Bronchial epithelial cell (primary cell): ENCODE measurements at places on chromosomes 3 and 15. TPM values are rescaled to one million over a fixed set of nuclear protein-coding genes. Genes with fewer than 3 reads are reported as not detected.
A peak's percentile ranks its signal among the peaks of the same experiment; 100 is the strongest.

The ALDH1A3 gene
- total RNA-seq: 217 and 666 TPM in 2 replicates

The MAGEF1 gene
- 14.2 and 15.1 TPM in 2 replicates for total RNA-seq

The CAPN7 gene
- 34.2 and 35.8 TPM in 2 replicates for total RNA-seq

The NTRK3 gene
- not detected in 2 replicates for total RNA-seq

DNA sequence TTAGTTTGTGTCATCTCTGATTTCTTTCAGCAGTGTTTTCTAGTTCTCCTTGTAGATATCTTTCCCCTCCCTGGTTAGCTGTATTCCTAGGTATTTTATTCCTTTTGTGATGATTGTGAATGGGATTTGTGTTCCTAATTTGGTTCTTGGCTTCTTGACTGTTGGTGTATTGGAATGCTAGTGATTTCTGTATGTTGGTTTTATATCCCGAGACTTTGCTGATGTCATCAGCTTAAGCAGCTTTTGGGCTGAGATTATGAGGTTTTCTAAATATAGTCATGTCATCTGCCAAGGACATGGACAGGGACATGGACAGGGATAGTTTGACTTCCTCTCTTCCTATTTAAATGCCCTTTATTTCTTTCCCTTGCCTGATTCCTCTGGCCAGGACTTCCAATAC is 35.8 kb downstream of the MYO9A start:
- DNase-seq: no peak

DNA sequence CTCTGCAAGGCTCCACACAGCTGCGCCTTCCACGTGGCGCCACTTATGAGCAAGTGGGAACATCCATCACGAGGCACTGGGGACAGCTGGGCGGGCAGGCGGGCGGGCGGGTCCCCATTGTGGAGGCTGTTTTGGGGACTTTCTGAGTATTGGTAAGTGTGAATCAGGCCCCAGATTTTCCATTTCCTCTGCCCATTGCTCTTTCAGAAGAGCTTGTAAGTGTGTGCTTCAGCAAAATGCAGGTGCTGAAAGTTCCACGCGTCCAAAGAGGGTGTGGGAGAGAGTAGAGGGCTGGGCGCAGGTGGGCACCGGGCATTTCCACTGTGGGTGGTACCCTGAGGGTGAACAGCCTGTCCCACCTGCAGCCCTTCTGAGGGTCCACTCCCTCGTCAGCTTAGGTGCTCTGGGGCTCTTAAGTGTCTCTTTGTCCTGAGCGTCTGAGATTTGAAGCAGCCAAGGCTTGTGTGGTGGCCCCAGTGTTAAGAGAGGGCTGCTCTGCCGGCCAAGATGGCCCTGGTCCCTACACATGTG is 177.1 kb downstream of the RPLP1 start:
- no peak for DNase-seq

- DNase-seq: no peak
Observed at GRCh38 chr3:52245322-52246263, at the start of gene PPM1M. TSS of gene PPM1M (plus strand) at chr3:52245759. CDS start at chr3:52245825, 66 bp downstream.

GRCh38 chr3:23117856-23118255 is 85.3 kb upstream of the UBE2E2 start:
- DNase-seq: no peak

DNA sequence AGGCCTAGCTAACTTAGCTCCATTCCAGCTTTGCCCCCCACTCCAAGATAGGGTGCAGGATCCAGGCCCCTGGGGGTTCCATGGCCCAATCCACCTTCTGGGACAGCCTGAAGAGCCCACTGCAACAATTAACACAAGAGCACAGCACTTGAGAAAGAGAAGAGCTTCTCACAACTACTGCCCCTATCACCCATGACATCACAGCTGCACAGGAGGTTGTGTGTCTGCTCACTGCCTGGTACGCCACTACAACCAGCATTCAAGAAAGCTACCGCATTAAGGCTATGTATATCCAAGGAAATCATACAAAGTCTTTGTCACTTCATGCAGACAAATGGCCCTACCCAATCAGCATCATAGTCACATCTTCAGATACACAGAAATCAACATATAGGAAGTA is 62.0 kb downstream of the MYO5A start:
- DNase-seq: no peak

DNA sequence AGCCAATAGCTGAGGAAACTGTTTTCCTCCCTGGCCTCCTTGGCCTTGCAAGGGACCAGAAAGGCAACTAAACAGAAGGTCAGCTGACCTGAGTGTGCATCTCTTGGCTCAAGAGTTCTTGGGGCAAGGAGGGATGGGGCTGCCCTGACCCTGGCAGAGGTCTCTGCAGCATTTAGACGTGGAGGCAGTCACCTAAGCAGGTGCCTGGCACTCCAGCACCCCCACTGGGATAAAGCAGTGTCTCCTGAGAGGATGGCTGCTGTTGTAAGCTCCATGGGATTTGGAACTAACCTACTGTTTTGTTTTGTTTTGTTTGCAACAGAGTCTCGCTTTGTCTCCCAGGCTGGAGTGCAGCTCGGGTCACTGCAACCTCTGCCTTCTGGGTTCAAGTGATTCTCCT is 185.2 kb downstream of the TBC1D2B start:
- DNase-seq: no peak

DNA sequence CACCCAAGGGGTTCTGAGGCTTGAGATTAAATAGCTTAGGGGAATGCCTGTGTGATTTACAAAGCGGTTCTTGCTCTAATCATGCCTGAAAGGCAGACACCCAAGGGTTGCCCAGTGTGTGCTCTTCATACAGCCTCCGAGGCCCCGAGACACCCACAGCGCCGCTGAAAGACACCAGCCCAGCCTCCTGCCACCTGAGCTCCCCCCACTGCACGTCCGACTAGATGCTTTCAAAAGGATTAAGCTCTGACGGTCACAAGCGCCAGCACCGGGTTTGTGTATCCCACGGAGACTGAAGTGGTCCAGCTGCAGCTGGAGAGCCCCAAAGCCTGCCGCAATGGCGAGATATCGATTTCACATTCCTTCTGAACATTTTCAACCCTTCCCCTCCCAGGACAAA is 50.3 kb downstream of the SPATA12 start:
- no peak for DNase-seq

DNA sequence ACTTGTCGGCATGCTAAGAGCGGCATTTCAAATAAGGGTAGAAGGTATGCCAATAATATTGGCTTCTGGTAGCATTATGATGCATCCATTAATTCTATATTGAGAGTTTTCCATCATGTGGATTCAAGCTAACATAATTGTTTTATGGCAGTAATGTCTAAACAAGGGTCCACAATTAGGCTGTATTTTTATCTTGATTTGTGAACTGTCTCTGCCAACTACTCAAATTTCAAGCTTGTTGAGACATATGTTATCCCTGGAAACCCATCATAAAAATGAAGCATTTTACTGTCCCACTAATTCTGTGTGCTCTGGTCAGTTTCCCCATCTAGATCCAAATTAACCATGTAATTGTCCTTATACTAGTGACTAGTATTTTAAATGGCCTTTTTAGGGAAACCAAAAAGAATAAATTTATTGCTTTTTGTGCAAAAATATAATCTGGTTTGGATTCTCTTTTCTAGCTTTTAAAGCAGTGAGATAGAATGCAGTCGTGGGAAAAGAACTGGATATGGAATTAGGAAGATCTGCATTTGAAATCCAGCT is 1.2 kb upstream of the OSTN start:
- DNase-seq: no peak

DNA sequence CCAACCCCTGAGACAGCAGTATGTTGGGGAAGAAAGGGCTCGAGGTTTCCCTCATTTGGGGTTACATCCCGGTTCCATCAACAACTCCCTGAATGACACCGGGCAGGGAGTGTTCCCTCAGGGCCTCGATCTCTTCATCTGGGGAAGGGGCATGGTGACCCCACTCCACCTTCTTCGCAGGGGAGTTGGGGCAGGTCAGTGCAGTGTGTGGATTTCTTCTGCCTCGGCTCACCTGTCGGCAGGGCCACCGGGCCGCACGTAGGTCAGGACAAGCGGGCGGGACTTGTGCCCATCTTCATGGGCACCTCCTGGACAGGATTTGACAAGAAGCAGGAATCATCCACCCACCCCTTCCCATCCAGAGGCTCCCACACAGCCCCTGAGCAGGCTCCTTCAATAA is 17.4 kb downstream of the GRIP2 start:
- DNase-seq: no peak

DNA sequence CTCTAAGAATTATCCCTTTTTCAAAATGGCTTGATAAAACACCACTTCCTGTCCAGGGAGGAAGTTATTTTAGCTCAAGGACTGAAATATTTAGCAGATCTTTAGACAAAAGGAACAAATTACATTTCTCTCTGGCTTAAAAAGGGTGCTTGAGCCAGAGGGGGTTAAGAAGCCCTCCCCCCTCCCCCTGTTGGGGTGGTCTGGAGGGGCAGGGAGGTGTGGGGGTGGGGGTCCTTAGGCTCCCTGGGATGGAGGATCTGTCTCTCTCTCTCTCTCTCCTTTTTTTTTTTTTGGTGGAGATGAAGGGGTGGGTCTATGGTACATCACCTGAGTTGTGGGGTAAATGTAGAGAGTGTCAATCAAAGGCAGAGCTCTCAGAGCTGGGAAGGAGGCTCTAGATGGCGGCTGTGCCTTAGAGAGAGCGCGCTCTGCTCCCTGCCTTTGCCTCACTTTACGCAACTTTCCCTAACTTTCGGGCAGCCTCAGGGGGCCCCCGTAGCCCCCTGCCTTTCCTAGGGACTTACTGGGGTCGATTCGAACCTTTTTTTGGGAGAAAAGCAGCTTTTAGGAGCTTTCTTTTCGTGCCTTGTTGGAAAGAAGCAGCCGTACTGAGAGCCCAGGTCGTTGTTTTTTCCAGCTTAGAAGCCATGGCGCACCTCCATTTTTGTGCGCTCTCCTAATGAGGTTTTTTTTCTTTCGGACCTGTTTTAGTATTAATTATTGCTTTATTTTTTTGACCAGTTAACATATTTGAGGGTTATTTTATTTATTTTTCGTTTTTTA is at the start of gene CHD2:
TSS of gene CHD2 (plus strand) at position 377 of the 783 bp plus-strand sequence. CDS start 914 bp downstream, outside the sequence.
- peak; percentile 89 for DNase-seq

DNA sequence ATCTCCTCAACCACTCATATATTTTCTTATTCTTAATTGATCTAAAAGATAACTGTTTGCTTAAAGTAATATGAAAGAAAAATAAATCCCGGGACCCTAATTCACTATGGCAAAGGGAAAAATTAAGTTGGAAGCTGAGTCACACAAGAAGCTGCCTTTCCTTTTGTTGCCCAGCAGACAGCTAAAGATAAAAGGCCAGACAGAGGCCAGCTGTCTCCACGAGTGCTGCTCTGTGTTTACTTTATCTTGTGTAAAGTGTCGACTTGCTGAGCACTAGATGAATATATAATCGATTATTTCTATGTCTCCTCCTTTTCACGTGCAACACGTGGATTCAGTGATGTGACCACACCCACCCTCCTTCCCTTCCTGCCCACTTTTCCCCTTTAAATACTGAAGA is 52.8 kb upstream of the NSMCE3 start:
- DNase-seq: no peak

DNA sequence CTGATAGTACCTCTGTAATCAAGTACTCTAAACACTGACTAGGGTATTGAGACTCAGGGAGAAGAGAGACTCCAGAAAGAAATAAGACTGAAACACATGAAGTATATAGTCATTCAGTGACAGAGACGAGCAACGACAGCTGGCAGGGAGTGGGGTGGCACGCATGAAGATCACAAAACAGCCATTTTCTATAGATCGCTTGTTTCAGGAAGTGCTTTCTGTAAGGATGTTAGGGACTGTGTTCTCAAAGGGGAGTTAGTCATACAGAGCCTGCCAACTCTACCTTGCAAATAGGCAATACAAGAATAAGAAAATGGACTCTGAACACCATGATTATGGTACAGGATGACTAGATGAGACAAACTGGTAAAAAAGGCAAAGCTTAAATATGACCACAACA is 139.5 kb downstream of the TBL1XR1 start:
- no peak for DNase-seq

DNA sequence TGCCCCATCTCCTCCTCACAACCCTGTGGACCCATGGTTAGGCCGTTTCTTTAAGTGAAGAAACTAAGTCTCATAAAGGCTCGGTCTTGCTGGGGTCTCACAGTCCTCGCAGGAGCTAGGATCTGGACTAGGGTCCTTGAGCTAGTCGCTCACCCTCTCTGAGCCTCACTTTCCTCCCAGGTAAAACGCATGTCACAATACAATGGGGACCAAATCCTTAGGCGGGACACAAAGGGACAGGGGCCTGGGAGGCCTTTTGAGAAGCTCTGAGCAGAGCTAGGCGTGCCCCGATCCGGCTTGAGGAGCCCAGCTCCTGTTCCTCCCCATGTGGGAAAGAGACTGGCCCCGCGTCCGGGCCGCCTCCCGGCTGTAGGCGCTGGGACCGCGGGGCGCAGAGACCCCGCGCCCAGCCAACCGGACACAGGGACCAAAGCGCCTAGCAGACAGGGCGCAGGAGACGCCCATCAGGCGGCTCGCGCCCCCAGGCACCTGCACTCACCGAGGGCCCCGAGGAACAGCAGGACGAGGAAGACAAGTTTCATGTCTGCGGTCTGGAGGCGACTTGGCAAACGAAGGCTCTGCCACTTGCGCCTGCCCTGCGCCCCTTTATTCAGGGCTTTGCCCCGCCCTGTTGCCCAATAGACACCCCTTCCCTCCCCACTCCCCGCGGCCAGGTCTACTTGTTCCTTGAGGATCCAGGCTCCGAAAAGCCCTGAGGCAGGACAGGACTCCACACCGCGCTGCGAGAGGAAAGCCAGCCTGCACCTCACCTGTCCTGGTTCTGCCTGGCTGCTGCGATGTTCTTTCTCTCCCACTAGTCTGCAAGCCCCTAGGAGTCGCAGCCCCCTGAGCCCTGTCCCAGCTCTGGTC is at the start of gene LTF:
TSS of gene LTF (minus strand) at position 580 of the 870 bp plus-strand sequence. CDS start at position 542, 38 bp downstream.
- no peak for DNase-seq

DNA sequence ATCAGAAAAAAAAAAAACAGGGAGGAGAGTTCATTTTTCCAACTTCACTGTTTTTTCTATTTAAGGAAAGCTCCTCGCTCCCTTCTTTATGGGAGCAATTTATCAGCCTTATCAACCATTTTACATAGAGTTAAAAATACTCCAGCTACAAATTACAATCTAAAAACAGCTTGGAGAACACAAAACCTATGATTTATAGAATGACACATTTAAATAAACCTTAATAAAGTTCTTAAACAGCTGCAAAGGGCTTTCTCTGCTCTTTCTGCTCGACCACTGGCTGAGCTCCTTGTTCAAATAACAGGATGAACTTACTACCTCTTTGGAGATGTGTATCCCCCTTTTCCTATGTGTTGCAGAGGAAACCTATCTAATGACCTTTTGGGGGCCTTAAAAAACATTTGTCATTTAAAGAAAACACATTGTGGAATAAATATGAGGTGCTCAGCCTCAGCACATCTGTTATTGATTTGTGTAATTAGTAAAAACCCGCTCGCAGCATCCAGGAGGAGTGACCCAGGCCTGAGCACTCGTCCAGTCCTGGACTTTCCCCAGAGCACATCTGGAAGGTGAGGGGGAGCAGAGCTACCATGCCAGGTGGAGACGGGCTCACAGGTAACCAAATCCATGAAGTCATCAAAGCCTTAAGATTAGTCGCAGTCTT is 231.2 kb downstream of the ATP8B4 start:
- no peak for DNase-seq

DNA sequence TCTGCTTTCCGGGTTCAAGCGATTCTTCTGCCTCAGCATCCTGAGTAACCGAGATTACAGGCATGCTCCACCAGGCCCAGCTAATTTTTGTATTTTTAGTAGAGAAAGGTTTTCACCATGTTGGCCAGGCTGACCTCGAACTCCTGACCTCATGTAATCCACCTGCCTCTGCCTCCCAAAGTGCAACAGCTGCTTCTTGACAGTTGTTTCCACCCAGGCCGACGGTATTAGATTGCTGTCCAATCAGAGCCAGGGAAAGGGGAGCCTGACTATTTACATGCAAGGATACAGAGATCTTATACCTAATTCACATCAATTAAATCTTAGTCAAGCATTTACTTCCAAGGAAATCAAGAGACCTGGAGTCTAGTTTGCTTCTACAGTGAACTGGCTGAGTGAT is 4.0 kb upstream of the CAPN3 start:
- DNase-seq: no peak
